Hematopoietic multipotent progenitor cell (in vitro differentiated cells): ENCODE measurements at places on chromosomes 4 and X. TPM values are rescaled to one million over a fixed set of nuclear protein-coding genes. Genes with fewer than 3 reads are reported as not detected.

GRCh38 chr4:155039162-155039561, 169.3 kb upstream of the NPY2R start:
- DNase-seq, result no peak

Gene FSTL5
- not detected for total RNA-seq

- DNase-seq, result no peak
Measured at GRCh38 chr4:168598191-168598590, 101.3 kb downstream of the PALLD start.

- DNase-seq, result no peak
Measured at GRCh38 chr4:55668449-55668848, 32.4 kb upstream of the NMU start.

DNA sequence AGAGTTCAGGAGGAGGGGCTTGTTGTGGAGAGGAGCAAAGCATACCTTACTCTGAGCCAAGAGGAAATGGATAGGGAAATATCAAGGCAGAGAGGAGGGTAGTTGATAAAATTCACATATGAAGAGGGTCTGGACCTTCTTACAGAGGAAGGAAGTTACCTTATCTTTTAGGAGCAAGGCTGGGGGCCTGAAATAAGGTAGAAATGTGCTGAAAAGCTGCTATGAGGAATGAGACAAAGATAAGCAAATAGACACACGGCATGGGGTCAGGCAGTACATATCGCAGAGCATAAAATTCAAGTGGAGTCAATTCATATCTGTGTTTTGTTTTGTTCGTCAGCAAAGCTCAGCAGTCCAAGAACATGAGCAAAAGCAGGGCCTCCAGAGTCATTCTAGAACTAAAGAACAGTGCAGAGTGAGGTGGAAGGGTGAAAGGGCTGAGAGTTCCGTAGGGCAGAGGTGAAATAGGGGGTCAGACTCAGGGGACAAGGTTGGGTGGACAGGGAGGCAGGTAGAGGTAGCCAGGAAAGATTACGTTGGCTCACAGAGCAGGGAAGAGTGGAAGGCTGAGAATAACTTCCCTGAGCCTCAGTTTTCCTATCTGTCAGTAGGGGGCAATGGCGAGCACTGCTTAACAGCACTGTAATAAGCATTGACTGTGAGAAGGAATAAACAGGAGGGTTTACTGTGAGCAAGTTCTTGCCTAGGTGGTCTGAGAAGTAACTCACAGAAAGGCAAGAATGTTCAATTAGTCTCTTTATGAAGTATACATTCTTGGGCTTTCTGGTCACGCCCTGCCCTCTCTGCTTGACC, 9.2 kb downstream of the VSIG4 start:
- peak; percentile 50 for DNase-seq

Gene CT55
- total RNA-seq, result not detected

- no peak for DNase-seq
Measured at GRCh38 chr4:149719806-149720205, 95.8 kb downstream of the IQCM start.

Gene ADAM29
- under 0.01 TPM for total RNA-seq

DNA sequence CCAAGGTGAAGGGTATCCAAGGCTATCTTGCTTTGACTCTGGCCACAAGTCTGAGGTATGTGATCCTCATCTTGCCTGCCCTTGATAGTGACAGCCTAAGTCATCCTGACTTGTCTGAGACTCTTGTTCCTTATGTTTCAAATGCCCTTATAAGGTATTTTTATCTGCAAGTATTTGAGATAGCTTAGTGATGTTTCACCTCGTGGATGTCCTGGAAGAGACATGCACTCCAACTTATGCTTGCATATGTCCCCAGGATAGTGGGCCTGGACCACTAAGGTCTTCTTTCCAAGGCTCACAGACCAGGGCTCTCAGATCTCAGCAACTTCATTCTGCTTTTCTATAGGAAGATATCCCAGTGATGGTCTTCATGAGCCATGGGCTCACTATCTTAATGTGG, 120.5 kb upstream of the WDR1 start:
- DNase-seq, result no peak

DNA sequence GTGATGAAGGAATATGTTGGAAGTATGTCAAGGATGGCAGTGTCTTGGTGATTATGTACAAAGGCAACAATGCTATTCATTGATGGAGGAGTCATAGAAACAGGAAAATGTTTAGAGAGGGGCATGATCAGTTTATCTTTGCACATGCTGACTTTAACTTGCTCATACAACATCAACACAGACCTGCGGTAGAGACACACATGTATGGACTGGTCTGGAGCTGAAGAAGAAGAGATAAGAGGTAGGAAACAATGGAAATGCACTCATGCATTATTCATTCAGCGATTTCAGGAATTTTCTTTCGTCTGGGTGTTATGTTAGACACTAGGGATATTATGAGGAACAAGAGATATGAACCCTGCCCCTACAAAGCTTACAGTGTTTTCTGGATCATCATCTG, 1252.3 kb upstream of the TENM3 start:
- no peak for DNase-seq

Gene TCEAL2
- 0.27 TPM for total RNA-seq

DNA sequence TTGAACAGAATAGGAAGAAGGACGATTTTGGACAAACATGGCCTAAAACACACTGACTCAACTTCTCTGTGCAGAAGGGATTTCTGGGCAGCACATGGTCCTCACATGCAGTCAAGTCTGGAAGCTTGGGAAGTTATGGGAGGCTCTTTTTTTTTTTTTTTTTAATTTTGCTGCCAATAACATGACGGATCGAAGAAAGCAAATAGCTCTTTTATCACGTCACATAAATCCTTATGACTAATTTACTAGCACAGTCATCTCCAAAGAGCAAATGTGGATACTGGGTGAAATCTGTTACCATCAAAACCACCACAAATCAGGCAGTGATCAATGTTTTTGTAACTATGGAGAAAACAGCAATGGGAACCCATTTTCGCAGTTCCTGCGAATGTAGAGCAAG, 193.3 kb upstream of the FAM9B start:
- DNase-seq, result no peak

- DNase-seq, result no peak
Measured at GRCh38 chr4:116953947-116954346, 131.4 kb downstream of the TRAM1L1 start.

DNA sequence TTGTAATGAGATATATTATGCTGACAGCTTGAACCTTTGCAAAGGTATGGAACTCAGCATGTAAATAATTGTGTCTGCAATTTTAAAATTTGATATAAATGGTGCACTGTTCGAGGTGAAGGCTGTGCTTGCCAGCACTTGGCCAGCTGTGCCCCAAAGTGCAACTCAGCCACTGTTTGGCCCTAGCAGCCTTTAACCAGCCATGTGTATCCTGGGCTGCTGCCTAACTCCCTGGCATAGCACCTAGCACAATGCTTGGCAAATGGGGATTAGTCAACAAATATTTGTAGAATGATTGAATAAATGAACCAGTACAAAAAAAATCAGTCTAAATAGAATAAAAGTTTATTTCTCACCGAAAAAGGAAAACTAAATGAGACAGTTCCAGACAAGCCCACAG, 83.8 kb upstream of the ZIC3 start:
- no peak for DNase-seq

Gene SHOX
- total RNA-seq, result not detected

GRCh38 chrX:129632443-129632842, 22.3 kb downstream of the APLN start:
- DNase-seq, result no peak

Gene FGG
- not detected for total RNA-seq

Gene CSN2
- not detected for total RNA-seq

DNA sequence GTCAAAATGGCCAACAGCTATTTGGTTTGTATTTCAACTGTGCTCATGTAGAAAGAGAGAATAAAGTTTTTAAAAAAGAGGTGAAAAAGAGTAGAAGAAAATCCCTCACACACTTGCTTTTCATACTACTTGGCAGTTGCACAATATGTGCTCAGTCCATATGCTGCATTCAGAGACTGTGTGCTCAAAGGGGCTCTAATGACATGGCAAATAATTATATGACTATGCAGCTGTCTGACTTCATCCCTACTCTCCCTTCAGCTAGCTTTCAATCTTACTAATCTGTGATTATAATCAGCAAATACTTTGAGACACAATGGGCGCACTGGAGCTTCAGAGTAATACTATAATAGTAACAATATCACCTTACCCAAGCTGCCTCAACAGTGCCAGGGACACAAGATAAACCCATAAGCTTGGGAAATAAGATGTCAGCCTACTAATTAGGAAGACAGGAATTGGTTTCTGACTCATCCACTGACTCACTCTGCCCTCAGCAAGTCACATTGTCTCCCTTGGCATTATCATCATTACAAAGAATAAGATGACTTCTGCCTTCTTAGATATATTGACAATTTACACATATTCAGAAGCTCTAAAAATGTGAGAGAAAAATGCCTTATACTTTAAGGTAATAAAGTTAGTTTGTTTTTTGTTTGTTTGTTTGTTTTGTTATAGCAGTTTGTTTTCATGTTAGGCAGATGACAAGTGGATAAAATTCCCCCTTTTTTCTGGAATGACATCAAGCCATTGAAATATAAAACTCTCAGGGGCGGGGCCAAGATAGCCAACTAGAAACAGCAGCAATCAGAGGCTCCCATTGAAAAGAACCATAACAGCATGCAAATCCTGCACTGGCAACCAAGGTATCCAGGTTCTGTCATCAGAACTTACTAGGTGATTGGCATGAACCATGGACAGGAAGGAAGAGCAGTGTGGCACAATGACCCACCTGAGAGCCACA, 311.6 kb downstream of the FAM133A start:
- no peak for DNase-seq

GRCh38 chr4:43843501-43843900, 605.1 kb downstream of the KCTD8 start:
- no peak for DNase-seq

Gene GPRASP1
- 3.5 TPM for total RNA-seq

Gene SPANXB1
- not detected for total RNA-seq

Gene CT45A5
- total RNA-seq, result not detected

DNA sequence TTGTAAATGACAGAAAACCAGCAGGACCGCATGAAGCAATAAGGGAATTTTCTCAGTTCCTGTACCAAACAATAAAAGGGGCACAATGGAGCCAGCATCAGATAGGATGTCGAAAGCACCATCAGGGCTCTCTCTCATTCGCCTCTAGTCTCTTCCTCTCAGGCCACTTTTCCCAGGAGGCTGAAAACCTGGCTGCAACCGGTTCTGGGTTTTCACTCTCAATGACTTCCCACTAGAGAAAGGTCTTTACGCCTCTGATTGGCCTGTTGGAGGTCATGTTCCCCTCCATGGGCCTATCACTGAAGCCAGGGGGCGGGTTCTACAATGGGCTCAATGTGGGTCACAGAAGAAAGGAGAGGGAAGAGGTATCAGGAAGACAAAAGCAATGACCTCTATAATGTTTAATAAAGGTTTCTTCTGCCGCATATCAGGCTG, 29.3 kb downstream of the ZNF827 start:
- peak; percentile 36 for DNase-seq

GRCh38 chr4:98544818-98545414, 113.5 kb downstream of the TSPAN5 start:
- DNase-seq, result no peak

- no peak for DNase-seq
Measured at GRCh38 chr4:71415491-71415890, 76.7 kb downstream of the SLC4A4 start.

DNA sequence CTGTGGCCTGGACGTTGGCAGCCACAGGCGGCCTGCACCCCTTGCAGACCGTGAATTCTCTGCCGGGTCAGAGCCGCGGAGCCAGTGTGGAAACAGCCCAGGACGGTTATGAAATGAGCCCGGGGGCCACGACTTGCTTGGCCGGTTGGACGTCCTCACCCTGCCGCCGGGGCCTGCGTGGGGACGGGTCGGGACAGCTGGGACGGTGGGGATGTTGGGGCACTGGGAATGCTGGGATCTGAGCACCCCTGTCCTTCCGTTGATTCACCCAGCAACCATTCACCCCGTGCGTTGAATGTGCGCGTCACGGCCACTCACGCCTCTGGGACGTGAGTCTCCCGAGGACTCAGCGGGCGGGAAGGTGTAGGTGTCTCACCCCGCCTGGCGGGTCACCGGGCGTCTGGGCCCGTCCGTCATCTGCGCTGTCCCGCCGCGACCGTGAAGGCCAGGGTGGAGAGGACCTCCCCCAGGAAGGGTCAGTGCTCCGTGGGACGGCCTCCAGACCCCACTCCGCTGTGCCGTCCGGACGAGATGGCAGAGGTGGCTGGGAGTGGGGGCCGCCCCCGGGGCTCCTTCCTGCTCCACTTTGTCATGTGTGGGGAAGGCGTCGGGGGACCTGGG, 4.5 kb upstream of the PLCXD1 start:
- no peak for DNase-seq

Gene UCP1
- not detected for total RNA-seq

Gene ADH1C
- not detected for total RNA-seq

- DNase-seq, result no peak
Measured at GRCh38 chr4:84977396-84977795, 10.9 kb upstream of the WDFY3 start.

DNA sequence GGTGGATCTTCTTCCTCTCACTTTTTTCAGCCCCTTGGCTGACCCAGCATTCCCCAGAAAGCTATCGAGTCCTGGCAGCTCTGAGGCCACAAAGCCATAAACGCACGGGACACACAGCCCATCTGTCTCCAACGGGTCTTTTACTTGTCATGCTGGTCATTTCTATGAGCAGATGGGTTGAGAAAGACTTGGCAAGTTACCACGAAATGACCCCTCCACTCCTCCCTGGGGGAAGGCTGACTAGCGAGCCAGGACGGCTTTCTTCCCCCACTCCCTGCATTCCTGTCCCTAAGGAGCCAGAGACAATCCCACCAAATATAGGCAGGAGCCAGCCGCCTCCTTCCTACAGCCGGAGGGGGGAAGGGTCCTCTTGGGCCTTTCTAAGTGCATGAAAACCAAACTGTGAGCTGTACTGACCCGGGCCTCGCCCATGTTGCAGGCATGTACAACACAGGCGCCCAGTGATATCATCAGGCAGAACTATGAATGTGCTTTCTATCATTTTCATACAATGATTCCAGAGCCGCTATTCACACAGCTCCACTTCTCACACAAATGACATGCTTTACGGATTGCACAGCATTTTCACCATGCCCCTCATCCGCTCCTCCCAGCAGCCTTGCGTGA, 28.6 kb downstream of the AFAP1 start:
- DNase-seq, result no peak

Gene EMCN
- 1.3 TPM for total RNA-seq

DNA sequence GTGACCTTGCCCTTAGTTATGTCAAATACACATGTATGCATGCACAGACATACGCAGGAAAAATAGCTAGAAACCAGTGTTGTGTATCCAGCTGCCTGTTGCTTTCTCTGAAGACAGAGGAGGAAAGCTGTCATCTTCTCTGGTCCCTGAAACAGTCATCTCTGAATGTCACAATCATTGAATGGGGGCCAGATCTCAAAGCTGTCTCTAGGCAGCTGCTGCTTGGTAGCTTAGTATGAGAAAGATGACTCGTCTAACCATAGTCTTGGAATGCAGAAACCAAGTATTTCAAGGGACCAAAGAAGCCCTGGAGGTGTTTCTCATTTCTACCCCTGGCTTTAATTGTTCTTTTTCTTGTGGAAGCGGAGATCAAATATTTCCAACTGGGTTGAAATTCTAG, 4.0 kb downstream of the GRIA3 start:
- no peak for DNase-seq

DNA sequence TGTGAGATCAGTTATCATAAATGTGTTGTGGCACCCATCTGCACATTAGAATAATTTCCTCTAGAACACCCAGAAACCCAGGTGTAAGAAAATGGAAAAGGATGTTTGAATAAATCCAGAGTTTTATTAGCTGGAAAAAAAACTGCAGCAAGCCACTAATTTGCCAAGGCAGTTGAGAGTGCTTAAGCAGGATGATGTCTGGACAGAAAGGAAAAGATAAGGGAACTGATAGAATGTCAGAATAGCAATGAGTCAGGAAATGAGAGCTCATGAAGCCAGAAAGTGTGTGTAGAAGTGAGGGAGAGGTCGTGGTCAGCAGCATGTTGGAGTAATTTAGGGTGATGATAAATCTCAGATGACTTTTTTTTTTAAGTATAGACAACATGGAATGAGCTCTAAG, 15.2 kb upstream of the NEUROG2 start:
- no peak for DNase-seq
